ENCODE measurements at places on chromosomes 12 and 14. TPM values are rescaled to one million over a fixed set of nuclear protein-coding genes. Genes with fewer than 3 reads are reported as not detected.

GRCh38 chr14:28764257-28765160 lies 2.1 kb upstream of the FOXG1 start:
- H3K27ac ChIP-seq = peak overlapping the region; percentile 80
- H3K36me3 ChIP-seq = no peaks in the 10 kb centered on the region
- DNase-seq = no peak
- H3K4me1 ChIP-seq = peaks cover 17% of the 10 kb centered on the region
- H3K4me3 ChIP-seq = peak overlapping the region; percentile 26

The RTN1 gene
- 27.0 TPM for total RNA-seq

DNA sequence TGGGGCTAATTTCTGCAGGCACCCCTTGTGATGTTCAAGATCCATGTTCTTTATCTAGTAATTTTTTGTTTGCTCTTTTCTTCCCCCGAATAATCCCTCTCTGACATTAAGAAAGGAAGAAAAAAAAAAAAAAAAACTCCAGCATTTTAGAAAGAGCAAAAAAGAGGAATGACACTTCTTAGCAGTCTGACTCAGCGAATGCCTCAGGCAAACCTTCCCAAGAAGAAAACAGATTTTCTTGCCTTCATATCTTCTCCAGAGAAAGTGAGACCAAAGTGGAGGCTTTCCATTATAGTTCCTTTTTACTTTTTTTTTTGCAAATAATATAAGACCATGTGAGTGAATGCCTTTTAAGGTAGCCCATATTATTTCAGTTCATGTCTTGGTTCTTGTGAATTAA lies 479.0 kb upstream of the SYT1 start:
- H3K36me3 ChIP-seq = no peaks in the 10 kb centered on the region
- DNase-seq = no peak

The AMDHD1 gene
- 0.41 TPM for total RNA-seq

The SOAT2 gene
- 0.98 TPM for total RNA-seq

DNA sequence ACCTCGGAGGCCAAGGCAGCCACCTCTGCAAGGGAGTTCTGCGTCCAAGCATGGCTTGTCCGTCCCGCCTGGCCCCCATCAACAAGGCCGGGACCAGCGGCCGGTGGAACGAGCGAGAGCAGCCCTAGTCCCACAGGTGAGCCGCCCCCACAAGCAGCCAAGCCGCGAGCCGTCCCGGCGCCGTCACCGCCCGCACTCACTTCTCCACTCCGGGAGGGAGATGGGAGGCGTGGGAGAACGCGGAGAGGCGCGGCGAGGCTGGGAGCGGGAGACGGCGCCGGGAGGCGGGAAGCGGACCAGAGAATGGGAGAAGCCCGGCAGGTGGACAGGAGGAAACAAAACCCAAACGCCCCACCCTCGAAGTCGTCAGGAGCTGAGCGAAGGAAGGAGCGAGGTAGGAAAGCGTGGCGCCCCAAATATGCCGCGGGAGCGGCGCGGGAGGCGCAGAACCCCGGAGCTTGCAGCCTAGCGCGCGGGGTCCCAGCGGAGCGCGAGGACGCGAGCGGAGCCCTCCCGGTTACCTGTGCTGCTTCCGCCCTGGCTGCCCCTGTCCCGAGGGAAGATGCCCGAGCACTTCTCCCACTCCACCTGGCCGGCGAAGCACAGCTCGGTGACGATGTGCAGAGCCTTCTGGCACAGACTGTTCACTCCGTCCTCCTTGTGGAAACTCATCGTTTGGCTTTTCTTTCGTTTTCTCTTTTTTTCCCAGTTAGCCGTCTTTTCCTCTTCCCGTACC lies 600 bp downstream of the SYT10 start:
- peak; percentile 55 for DNase-seq
- H3K27me3 ChIP-seq = peaks cover 66% of the 10 kb centered on the region
- peaks cover 8% of the 10 kb centered on the region for H3K4me1 ChIP-seq

The CIPC gene
- 25.6 TPM for total RNA-seq

The CLEC6A gene
- not detected for total RNA-seq

The RBP5 gene
- 5.8 TPM for total RNA-seq

The LIN7A gene
- 8.2 TPM for total RNA-seq

DNA sequence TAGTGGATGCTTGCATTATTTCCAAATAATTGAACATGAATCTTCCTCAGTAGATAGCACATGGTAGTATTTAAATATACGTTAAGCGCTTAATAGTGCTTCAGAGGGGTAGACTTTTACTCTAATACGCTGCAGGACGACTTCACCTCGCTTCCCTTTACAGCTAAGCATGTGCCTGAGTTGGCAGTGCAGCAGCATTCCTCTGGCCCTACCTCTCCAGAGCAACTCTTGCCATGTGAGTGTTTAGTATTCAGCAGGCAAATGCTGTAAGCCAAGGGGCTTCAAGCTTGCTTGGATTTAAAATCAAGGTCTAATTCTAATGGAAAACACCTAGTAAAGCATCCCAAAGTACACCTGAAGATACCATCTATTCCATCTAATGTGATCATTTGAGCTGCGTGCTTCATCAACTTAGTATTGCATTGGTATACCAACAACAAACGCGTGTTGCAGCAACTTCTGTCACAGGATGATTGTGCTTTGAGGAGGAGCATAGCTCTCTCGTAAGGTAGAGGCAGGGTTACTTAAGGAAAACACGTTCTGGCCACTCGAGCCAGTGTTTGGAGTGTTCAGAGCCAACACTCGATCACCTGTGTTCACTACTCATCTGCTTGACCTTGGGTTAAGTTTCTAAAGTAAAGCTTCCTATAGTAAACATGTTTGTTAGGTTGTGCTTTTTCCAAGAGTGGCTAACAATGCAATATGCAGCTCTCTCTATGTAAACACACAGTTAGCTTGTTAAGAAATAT lies 60.6 kb downstream of the PIWIL1 start:
- no peaks in the 10 kb centered on the region for H3K36me3 ChIP-seq
- no peak overlapping the region for H3K27ac ChIP-seq
- peaks cover 11% of the 10 kb centered on the region for H3K27me3 ChIP-seq
- H3K4me1 ChIP-seq = peaks cover 3% of the 10 kb centered on the region
- no peak for DNase-seq
- H3K4me3 ChIP-seq = no peak overlapping the region

GRCh38 chr14:23358042-23358441 lies 5.4 kb upstream of the SLC22A17 start:
- peaks cover 10% of the 10 kb centered on the region for H3K4me1 ChIP-seq
- no peak overlapping the region for H3K4me3 ChIP-seq
- no peak overlapping the region for H3K27ac ChIP-seq
- peaks cover 6% of the 10 kb centered on the region for H3K36me3 ChIP-seq
- peaks cover 21% of the 10 kb centered on the region for H3K27me3 ChIP-seq
- DNase-seq = no peak

The HOXC10 gene
- not detected for total RNA-seq

The CD163L1 gene
- 1.1 TPM for total RNA-seq

GRCh38 chr12:109295764-109296425 lies 13.2 kb downstream of the FOXN4 start:
- H3K36me3 ChIP-seq = no peaks in the 10 kb centered on the region
- no peak overlapping the region for H3K27ac ChIP-seq
- H3K4me1 ChIP-seq = no peaks in the 10 kb centered on the region
- H3K4me3 ChIP-seq = no peak overlapping the region
- H3K27me3 ChIP-seq = peaks cover 13% of the 10 kb centered on the region

The LPAR5 gene
- 0.27 TPM for total RNA-seq

The FZD10 gene
- total RNA-seq = 0.24 TPM

DNA sequence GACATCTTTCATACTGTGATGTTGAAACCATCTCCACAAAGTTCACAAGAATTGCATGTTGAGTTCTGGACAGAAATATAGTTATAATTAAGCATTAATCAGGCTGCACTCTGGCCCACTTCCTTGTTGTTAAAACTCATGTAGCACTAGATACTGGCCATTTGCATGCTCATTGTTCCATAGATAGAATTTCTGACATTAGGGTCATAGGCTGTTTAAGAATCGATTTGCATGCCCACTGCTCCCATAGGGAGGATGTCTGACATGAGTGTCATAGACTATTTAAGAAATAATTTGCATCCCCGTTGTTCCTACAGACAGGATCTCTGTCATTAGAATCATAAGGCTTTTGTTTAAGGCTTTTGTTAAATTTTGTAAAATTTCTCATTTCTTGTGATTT lies 50.2 kb downstream of the MYF5 start:
- H3K27ac ChIP-seq = no peak overlapping the region
- H3K4me1 ChIP-seq = peaks cover under 1% of the 10 kb centered on the region
- H3K4me3 ChIP-seq = no peak overlapping the region
- no peak for DNase-seq

The CCDC198 gene
- 178 TPM for total RNA-seq

GRCh38 chr14:68312884-68313610 lies 479.8 kb downstream of the ZFP36L1 start:
- no peak overlapping the region for H3K4me3 ChIP-seq
- H3K27me3 ChIP-seq = no peaks in the 10 kb centered on the region

DNA sequence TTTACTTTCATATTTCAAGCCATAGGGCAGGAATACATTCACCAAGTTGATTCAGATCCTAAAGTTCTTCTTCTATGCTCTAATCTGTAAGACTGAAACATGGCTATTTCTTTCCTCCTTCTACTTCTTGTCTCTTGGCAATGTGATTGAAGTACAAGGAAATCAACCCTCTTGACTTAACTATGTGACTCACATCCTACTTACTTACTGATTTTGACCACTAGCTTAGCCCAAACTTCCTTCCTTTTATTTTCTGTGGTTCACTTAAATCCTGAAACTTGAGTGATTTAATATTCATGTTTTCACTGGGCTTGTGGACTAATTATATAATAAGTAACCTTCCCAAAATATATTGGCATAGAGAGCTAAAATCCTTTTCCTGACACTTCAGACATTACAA lies 111.2 kb upstream of the NOVA1 start:
- H3K27ac ChIP-seq = no peak overlapping the region
- H3K27me3 ChIP-seq = no peaks in the 10 kb centered on the region
- H3K36me3 ChIP-seq = no peaks in the 10 kb centered on the region
- no peak overlapping the region for H3K4me3 ChIP-seq
- no peak for DNase-seq

- no peak overlapping the region for H3K4me3 ChIP-seq
- H3K4me1 ChIP-seq = no peaks in the 10 kb centered on the region
- H3K36me3 ChIP-seq = peaks cover 2% of the 10 kb centered on the region
- no peak overlapping the region for H3K27ac ChIP-seq
- DNase-seq = no peak
Measured at GRCh38 chr12:68568922-68569569, 41.7 kb upstream of the RAP1B start.

- no peak overlapping the region for H3K4me3 ChIP-seq
- H3K4me1 ChIP-seq = peaks cover 9% of the 10 kb centered on the region
- H3K27me3 ChIP-seq = no peaks in the 10 kb centered on the region
- no peak overlapping the region for H3K27ac ChIP-seq
- DNase-seq = no peak
Measured at GRCh38 chr14:87526731-87527130, 466.3 kb downstream of the GALC start.

DNA sequence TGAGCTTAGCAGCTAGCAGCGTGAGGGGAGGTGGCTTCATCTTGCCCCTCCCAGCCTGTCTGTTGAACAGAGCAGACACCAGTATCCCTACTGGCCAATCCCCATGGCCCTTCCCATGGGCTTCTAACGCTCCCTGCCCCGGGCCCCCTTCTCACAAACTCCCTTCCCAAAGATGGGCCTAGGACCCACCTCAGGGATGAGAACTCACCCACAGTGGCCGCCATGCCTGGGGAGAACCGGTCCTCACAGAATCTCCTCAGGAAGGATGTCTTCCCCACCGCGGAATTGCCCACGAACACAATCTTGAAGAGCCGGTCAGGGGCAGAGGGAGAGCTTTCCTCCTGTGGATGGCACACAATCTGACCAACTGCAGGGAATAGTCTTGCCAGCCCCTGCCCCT lies 119.5 kb downstream of the CRACR2A start:
- no peak overlapping the region for H3K27ac ChIP-seq
- no peaks in the 10 kb centered on the region for H3K36me3 ChIP-seq
- H3K4me3 ChIP-seq = no peak overlapping the region
- no peak for DNase-seq
- H3K27me3 ChIP-seq = peaks cover 50% of the 10 kb centered on the region
